ENCODE measurements at places on chromosomes 12 and 14.

DNA sequence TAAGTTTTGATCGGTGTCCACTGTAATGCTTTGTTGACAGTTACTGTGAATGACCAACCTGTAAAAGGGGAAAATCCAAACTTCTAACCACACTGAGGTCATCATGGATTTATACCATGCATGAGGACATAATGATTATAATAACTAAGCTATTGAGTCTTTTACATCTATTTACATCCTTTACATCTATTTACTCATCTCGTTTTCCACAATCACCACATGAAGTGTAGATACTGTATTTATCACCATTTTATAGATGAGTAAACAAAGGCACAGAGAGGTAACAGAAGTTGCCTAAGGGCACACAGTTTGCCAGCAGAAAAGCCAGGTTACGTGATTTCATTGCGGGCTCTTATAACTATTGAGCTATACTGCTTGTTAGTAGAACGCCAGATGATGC lies 27.9 kb upstream of the EID3 start:
- DNase-seq, result no peak

DNA sequence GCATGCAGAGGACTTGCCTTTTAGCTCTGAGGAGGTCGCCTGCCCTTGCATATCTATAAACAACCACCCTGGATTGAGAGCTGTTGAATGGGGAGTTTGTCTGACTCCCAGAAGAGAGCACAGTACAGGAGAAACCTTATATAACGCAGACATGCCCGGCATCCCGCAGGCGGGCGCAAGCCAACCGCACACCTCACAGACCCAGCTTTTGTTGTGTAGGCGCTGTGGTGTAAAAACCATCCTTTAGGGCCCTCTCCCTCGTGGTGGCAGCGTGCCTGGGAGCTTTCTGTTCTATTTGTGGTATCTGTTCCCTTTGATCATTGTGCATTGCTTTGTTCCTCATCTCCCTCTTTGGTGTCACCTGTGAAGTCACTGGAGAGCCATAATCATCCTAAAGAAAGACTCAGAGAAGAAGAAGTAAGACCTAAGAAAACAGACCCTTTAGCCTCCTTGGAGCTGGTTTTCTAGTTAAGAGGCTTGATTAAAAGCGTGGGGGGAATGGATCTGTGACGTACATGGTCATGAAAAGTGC lies 77.7 kb downstream of the ETV6 start:
- peak; percentile 50 for DNase-seq

GRCh38 chr14:51395361-51395849 lies 155.4 kb downstream of the TMX1 start:
- DNase-seq, result no peak

DNA sequence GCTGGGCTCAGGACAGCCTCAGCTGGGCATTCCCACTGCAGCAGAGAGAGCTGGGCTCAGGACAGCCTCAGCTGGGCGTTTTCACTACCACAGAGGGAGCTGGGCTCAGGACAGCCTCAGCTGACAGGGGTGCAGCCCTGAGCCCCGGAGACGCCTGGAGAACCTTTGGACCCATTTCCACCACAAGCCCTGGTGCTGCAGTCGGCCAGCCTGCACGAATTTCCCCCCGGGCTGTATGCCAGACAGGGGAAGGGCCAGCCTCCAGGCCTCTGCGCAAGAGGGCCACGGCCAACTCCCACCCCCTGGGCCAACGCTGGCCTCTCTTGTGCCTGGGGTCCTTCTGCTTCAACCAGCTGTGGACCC lies 2.6 kb upstream of the C14orf180 start:
- no peak for DNase-seq

DNA sequence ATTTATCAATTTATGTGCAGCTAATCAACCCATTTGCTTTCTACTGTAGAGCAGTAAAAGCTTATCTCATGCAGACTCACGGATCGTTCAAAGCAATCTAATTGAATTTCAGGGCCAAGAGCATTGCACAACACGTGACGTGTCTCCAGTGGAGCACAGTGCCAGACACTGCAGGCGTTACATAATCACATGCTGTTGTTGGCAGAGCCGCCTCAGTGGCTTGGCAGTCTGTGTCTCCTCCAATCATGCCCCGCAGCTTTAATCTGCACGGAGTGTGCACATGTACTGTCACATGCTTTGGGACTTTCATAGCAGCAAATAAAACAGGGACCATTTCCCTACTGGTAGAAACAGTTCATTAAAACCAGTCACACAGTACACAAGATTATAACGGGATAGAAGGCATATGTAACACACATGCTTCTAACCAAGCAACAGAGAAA lies 309.3 kb downstream of the ITPR2 start:
- no peak for DNase-seq

GRCh38 chr12:77644915-77645605 lies 185.6 kb upstream of the NAV3 start:
- DNase-seq, result no peak

DNA sequence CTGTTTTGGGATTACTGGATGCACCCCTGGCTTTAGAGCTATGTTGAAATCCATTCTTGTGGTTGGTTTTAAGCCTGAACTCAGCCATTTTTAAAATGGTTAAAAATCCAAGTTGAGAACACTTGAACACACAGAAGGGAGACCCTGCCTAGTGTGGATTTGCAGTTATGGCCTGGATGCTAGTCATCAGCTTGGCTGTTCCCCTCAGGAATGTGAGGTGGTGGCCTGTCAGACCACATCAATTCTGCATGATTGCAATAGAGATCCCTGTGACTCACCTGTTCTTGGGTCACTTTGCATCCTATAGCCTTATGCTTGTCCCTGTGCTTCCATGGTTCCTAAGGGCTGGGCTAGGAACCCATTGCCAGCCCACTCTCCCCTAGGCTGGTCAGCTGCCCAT lies 454.1 kb downstream of the ATP23 start:
- DNase-seq, result no peak

DNA sequence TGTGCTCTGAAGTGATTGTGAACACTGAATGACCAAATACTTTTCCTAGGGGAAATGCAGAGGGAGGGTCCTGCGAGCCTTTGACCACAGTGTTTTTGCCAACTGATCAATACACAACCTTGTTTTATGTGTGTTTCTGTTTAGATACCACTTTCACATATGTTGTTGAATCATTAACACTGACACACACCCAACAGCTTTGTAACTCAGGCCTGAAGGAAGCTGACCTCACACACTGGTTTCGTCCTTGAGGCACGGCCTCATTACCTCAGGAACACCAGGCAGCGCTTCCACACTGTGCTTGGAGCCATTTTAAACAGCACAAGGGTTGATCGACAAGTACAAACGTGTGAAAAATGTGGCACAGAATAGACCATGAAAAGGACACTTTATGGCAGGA lies 60.0 kb downstream of the PPFIBP1 start:
- DNase-seq, result no peak

GRCh38 chr14:97283005-97283403 lies 485.8 kb downstream of the VRK1 start:
- DNase-seq, result no peak

DNA sequence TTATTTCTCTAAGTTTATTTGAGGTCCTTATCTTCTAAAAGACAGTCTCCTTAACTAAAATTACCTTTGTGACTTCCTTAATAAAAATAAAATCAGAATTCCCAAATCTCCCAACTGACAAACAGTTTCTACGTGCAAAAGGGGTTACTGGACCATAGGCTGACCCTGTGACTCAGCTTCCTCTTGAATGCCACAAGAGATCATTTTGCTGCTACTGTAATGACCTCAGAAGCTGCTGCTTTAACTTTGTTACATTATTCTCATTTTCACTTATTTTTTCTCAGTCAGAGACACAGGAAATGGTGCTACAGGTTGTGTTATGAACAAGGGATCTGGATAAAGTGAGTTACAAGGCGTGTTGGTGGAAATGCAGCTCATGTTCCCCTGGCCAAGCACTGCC lies 132.2 kb upstream of the TMTC2 start:
- DNase-seq, result no peak

- no peak for DNase-seq
These were observed 38.7 kb downstream of the WIF1 start for GRCh38 chr12:65082406-65082805.

GRCh38 chr14:90714811-90715210 lies 101.4 kb downstream of the TTC7B start:
- DNase-seq, result no peak

DNA sequence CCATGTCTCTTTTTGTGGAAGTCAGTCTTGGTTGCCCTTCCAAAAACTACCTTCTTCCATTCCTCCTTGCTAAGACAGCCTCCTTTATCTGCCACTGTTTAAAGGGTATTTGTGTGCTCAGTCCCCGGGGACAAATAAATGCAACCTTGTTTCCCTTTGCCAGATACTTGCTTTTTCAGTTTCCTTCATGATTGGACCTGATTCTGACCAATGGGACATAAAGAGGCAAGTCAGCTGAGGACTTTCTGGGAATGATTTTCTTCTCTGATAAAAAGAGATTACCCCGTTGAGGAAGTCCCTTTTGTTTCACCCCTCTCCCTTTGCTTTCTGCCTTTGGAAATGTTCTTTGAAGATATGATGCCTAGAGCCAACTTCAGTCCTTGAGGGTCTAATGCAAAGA lies 7.4 kb upstream of the TUBA1B start:
- no peak for DNase-seq

All from stimulated activated CD8-positive, alpha-beta memory T cell treated with anti-CD3 and anti-CD28 coated beads, Interleukin-15, amount 100 ng/mL, for 48 hours (primary cell).